ENCODE measurements at places on chromosomes 7 and 10.

GRCh38 chr10:119691726-119692125 is 34.1 kb upstream of the INPP5F start:
- no peak for DNase-seq

DNA sequence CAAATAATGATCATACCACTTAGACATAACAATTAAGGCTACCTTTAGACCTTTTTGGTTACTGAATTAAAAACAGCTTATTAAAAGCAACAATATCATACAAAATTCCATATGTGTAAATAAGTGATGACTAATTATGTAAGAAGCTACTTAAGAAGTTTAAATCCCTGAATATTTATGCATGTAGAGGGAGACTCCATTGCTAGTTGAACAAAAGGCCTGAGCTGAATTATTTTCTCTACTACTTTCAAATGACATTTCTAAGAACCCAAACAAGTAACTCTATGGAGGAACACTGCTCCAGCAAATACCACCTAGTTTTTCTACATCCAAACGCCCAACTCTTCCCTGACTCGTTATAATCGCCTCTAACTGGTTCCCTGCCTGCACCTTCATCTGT is 31.5 kb downstream of the EPC1 start:
- DNase-seq: no peak

GRCh38 chr7:44278451-44279161 is 46.8 kb downstream of the CAMK2B start:
- DNase-seq: no peak

- no peak for DNase-seq
Observed at GRCh38 chr7:89232-90019, 102.9 kb upstream of the FAM20C start.

DNA sequence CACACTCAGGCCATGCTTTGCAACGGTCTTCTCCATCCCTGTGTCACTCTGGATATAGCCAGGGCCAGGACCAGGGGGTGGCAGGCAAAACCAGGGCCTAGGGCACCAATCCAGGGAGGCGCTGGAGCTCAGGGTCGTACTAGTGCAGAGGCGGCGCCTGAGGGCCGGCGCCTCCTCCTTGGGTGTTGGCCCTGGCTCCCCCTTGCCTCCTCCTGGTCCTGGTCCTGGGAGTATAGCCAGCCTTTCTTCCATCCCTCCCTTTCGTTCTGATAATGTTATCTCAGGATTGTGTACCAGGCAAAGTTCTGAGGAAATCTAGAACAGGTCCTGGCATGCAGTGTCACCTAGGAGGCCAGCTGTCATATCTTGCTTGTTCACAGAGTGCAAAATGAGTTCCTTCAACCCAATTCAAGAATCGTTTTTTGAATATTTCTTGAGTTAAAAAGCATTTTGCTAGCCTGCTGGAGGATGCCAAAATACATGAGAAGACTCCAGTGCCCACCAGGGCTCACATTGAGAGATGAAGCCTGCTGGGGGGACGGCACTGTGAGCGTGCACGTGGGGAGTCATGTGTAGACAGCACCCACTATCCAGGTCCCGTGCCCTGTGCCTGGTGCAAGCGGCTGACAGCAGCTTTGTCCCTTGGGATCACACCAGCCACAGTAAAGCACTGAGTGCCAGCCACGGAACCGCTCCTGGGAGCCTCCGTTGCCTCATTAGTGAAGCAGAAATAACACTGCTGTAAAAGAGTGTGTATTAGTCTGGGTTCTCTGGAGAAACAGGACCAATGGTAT is 106.9 kb upstream of the C7orf33 start:
- no peak for DNase-seq

DNA sequence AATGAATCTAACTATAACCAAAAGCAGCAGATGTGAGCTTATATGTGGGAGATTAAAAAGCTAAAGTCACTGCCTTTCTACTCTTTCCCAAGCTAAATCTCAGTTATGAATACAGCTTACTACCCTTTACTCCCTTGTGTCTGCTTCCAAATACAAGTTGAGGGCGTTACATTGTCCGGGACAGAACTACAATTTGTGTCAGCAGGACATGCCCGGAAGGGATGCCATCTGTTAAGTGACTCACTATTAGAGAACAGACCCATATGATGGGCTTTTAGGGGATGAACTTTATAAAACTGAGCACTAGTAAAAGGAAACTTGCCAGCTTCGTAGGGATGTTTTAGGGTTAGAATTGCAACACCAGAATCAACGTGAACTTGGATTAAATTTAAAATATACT is 299.7 kb upstream of the CSTF2T start:
- DNase-seq: no peak

DNA sequence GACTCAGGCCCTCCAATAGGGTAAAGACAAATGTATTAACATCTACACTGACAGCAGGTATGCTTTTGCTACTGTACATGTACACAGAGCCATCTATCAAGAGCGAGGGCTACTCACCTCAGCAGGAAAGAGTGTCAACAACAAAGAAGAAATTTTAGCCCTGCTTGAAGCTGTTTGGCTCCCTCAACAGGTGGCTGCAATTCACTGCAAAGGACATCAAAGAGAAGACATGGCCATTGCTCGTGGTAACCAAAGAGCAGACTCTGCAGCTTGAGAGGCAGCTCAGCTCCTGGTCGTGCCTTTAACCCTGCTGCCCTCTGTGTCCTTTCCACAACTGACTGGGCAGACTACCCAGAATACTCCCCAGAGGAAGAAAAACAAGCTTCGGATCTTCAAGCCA is 5.1 kb downstream of the AKR1B15 start:
- no peak for DNase-seq

- DNase-seq: peak; percentile 54
Observed at GRCh38 chr7:24980534-24981170, 674 bp upstream of the OSBPL3 start.

GRCh38 chr7:16637379-16637778 is 8.2 kb downstream of the ANKMY2 start:
- DNase-seq: no peak

All from activated CD4-positive, alpha-beta T cell treated with anti-CD3 and anti-CD28 coated beads, Interleukin-2, amount 50 U/mL, for 48 hours (primary cell).